ENCODE measurements at places on chromosomes 7 and 10.

- DNase-seq = no peak
Observed at GRCh38 chr7:741191-741671, 14.2 kb upstream of the PRKAR1B start.

DNA sequence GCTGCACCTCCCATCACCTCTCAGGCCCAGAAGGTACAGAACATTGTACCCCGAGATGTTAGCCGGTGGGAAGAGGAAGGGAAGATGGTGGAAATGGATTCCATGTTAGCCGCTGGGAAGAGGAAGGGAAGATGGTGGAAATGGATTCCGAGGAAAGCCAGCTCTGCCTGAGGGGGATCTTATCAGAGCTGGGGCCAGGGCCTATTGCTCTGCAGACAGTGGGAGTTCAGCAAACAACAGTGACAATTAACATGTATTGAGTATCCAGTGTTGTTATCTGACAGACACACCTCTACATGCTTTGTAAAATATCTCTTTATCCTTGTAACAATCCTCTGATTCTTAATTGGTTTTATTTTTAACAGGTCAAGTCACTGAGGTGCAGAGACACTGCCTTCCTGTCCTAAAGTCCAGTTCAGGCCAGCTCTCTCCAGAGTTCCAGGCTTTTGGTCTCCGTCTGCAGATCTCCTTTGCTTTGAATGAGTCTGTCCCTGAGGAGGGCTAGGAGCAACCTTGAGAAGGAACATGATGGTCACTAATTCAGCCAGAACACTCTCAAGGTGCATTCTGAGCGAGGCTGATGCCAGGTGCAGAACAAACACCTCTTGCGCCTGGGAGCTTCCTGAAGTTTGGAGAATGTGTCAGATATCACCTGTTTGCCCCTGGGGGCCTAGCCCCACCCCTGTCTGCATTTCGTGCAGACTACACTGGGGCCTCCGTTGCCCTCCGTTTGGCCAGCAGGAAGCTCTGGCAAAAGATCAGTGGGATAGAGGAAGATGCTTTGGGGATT is 82.4 kb upstream of the PODXL start:
- DNase-seq = no peak

DNA sequence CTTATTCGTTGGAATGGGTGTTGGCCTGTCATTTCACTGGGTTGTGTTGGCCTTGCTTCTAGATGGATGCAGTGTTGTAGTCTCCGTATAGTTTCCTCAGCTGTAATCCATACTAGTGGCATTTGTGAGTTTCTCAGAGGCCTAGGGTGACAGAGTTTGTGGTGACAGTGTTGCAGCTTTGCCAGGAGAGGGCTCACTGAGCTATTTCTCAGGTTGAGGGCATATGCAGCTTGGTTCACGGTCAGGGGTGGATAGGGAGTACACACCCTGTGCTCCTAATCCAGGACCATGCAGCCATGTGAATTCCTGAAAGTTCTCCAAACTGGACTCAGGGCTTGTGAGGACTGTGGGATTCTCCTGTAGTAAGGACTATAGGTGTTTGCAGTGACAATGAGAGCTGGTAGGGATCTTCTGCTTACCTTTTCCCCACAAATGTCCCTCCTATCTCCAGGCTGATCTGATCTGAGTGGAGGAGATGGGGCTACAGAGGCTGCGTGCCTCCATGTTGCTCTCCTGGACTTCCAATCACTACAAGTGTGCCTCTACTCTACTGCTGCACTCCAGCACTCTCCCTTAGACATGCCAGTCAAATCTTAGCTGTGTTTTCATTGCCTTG is 229.0 kb downstream of the STK31 start:
- peak; percentile 58 for DNase-seq

DNA sequence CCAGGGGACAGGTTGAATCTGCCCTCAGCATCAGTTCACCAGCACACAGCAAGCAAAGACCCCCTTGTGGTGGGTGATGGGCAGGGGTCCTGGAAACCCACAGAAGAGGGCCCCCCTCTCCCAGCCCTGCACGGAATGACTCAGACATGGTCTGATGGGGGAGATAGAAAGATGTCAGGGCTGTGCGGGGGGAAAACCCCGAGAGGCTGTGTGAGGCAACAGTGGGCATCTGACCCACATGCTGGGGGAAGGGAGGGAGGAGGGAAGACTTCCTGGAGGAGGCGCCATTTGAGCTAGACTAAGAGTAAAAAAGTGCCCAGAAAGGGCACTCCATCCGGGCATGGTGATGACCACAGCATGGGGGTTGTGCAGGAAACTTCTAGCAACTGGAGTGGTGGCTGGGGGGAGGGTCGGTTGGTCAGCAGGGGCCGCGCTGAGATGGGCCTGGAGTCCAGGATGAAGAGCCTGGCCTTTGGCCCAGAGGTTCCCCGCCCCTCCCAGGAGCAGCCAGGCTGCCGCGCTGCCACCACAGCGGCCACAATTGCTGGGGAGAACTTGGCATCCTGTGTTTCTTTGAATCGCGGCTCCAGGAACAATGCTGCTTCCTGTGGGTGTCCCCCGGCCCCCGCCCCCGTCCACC is 2.5 kb downstream of the LFNG start:
- no peak for DNase-seq

DNA sequence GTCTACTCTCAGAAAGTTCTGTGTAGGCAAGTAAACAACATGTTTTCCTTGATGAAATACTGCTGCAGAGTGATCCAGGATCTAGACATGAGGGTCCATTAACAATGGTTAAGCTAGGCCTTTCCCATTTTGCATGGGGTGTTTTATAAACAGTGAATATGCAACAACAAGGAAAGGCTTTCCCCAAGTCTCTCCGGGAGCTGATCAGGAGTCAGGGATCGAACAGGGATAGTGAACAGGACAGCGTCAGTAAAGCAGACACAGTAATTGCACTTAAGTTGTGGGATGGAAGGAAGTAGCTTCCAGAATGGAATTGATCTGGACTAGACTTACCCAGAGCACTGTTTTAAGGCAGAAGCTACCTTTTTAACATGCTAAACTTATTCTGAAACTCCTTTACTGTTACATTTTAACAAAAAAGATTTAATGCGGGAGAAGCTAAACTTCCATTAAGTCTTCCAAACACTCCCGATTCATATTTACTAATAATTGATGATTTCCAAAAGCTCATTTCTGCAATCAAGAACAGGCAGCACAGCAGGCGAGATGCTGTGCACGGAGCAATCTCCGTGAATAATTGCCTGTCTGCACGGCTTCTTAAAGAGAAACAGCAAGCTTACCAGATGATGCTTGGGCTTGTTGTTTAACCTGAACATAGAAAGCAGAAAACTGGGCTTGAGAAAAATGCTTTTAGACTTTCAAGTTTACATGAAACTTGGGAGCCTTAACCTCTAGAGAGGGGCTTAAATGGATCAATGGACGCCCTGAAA is 50.3 kb upstream of the DOCK1 start:
- no peak for DNase-seq

- DNase-seq = no peak
Observed at GRCh38 chr7:100568176-100568895, 5.4 kb downstream of the SAP25 start.

DNA sequence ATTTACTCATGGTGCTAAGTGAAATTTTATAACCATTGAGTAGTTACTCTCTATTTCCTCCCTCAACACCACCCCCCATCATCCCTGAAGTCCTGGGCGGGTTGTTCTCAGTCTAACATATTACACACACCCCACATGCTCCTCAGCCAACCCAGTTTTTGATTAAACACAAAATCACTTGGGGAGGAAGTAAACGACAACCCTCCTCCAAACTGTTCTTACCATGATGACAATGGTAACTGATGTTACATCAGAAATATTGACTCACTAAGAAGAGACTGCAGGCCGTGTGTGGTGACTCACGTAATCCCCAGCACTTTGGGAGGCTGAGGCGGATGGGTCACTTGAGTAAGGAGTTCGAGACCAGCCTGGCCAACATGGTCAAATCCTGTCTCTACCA is 44.2 kb downstream of the RAB11FIP2 start:
- DNase-seq = no peak

GRCh38 chr7:51006483-51007235 is 224.0 kb upstream of the GRB10 start:
- DNase-seq = no peak

GRCh38 chr10:600234-600633 is 89.2 kb downstream of the DIP2C start:
- no peak for DNase-seq

GRCh38 chr7:53470336-53470970 is 435.0 kb downstream of the POM121L12 start:
- DNase-seq = no peak

GRCh38 chr10:36141856-36142560 is 499.9 kb upstream of the FZD8 start:
- no peak for DNase-seq

GRCh38 chr7:43938892-43939482 is 12.8 kb downstream of the UBE2D4 start:
- DNase-seq = no peak

GRCh38 chr7:104914421-104914820 is 99.6 kb upstream of the KMT2E start:
- DNase-seq = no peak

- DNase-seq = no peak
Observed at GRCh38 chr7:101233907-101234547, 3.6 kb downstream of the CLDN15 start.

GRCh38 chr7:14673202-14673601 is 229.3 kb downstream of the DGKB start:
- DNase-seq = no peak

DNA sequence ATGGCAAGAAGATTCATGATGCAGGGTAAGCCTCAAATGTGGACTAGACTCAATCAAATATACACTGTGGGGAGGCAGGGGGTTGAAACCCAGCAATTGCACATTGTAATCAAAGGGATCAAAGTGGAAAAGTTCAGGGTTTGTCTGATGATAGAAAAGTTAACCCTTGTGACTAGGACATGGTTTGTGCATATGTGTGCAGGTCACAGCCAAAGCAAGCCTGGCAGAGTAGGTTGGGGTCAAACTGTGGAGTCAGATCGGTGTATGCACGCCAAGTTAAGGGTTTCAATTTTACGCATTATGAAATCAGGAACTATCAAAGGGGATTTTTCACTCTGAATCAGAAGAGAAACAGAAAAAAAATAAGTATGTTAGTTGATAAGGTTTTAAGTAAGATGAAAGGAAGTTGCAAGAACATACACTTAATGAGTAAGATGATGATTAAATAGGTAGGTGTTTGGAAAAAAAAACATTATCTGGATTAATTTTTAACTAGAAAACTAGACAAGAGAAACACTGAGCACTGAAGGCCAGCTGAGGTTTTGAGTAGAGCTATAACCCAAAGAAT is 188.3 kb downstream of the DGKB start:
- DNase-seq = no peak

DNA sequence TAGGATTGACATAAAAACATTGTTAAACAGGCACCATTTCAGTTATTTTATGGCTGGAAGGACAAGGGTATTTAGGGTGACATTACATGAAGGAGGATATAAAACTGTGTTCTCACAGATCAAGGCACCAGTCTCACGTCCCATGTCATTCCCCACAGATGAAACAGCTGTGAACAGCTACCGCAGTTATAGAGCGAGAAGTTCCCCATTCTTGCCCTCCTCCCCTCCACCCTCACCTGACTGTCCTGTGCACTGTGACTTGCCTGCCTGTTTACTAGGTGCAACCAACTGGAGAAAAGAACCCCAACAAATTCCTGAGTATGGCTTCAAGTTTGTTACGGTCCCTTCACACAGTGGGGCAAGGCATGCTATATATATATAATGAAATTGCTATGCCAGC is 141.6 kb downstream of the SND1 start:
- no peak for DNase-seq

- DNase-seq = no peak
Observed at GRCh38 chr10:72001033-72001395, 36.8 kb downstream of the CHST3 start.

DNA sequence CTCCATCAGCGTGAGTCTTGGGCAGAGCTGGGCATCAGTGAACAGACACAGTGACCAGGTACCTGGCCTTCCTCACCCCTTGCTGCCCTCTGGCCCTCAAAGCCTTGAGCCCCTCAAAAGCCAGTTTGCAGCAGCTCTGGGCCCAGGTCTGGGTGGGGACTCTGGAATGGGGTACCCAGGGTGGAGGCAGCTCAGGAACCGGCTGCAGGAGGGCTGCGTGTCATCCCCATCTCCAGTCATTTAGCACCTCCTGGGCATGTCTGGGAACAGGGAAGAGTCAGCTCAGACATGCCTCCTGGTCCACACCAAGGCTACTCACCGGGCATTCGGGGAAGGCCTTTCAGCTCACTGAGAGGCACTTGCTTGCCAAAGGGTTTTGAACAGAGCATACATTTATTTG is 503.3 kb downstream of the TCERG1L start:
- no peak for DNase-seq

DNA sequence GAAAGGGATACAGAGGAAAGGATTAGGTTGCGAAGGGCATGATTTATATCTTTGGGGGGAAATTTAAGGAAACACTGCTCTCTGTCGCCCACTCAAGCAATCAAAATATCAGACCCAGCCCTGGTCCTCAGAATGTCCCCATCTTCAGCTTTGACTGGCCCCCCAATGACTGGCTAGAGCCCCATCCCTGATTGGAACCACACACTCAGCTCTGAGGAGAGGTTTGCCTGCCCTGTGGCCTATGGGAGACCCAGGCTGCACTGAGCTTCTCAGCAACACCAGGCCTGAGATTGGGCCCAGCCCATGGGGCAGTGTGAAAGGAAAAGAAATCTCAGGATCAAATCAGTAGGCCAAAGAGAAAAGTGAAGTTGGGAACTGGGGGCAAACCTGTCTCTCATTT is 69.5 kb downstream of the ADCYAP1R1 start:
- no peak for DNase-seq

GRCh38 chr7:24024276-24025068 is 259.5 kb upstream of the NPY start:
- DNase-seq = no peak

- no peak for DNase-seq
Observed at GRCh38 chr10:96285331-96285752, 14.0 kb upstream of the BLNK start.

- peak; percentile 47 for DNase-seq
Observed at GRCh38 chr10:101441541-101442455, 87.8 kb downstream of the BTRC start.

- no peak for DNase-seq
Observed at GRCh38 chr7:102251531-102252365, 34.9 kb upstream of the SH2B2 start.

DNA sequence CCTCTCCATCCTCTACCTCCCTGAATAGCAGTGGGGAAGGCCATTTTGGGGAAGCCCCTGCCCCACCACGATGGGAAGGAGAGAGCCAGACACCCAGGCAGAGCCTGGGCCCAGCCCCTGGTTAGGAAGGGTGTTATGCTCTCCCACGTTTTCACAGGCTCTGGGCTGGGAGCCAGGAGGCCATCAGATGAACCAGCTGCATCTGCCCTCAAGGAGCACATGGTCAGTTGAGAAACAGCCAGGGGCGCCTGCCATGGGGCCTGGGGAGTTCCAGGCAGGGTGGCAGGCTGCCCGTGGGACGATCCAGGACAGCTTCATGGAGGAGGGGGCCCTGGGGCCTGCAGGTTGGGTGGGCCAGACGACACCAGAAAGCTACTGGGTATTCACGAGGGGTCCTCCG is 47.5 kb downstream of the CAMK2B start:
- no peak for DNase-seq

- DNase-seq = peak; percentile 57
Observed at GRCh38 chr7:38660427-38661099, 29.4 kb upstream of the AMPH start.

All from NT2/D1 (cell line).